ELF-1 (cell line): ENCODE measurements at places on chromosomes 3 and 15.

DNA sequence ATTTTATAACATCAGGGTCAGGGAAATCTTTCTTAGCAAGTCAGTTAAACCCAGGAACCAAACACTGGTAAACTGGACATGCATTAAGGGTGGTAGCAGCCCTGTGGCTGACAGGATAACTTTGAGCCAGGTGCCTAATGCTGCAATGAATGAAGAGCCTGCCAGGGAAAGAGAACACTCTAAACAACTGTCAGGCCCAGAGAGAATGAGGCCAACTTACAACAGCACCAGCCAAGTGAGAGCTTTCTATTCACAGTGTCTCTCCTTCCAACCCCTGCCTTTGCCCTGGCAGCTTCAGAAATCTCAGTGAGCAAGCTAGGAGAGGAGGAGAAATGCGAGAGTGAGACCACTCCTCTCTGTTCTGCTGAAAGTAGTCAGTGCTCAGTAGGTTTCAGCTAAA, 50.4 kb upstream of the ATP2C1 start:
- DNase-seq = no peak

GRCh38 chr15:47301481-47301880, 415.8 kb upstream of the SEMA6D start:
- no peak for DNase-seq

GRCh38 chr3:50263478-50264382, 5.2 kb upstream of the SEMA3B start:
- DNase-seq = no peak

DNA sequence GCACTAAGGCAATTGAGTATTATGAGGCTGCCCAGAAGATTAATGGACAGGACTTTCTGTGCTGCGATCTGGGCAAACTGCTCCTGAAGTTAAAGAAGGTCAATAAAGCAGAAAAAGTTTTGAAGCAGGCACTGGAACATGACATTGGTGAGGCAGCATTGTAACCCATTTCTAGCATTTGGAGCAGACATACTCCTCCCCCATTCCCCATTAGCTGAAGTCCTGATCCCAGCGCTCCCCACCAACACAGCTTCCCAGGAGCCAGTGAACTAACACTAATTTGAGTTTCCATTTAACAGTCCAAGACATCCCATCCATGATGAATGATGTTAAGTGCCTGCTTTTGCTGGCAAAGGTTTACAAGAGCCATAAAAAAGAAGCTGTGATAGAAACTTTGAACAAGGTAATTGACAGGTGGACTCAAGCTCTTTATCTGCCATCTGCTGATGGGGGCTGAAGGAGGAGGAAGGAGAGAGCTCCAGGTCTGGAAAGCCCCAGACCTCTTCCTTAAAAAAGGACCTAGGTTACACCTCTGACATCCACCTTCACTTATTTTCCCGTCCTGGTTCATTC, 22.6 kb downstream of the CSRNP1 start:
- no peak for DNase-seq

DNA sequence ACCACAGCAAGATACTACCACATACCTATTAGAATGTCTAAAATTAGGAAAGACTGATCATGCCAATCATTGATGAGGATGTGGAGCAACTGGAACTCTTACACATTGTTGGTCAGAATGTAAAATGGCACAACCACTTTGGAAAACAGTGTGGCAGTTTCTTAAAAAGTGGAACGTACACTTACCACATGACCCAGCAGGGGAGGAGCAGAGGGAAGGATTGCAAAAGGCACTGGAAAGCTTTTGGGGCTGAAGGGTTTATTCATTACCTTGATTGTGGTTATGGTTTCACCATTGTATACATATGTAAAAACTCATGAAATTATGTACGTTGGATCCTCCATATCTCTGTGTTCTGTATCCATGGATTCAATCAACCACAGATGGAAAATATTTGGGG, 3.3 kb upstream of the EHD4 start:
- DNase-seq = no peak

DNA sequence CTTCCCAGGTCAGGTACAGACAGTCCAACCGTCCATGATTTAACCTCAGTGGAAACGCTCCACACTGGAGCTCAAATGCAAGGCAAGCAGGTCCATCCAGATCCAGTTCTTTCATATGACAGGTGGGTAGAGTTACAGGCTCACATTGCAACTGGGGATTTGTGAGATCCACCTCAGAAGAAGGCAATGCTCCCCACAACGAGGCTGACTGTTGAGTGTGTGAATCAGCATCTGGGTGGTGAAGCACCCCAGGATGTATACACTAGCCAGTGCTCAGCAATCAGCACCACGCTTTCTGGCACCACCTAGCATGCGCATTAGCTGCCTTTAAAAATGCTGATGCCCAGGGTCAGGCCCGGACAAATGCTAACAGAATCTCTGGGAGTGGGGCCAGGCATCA, 343.5 kb upstream of the ICE2 start:
- DNase-seq = no peak

DNA sequence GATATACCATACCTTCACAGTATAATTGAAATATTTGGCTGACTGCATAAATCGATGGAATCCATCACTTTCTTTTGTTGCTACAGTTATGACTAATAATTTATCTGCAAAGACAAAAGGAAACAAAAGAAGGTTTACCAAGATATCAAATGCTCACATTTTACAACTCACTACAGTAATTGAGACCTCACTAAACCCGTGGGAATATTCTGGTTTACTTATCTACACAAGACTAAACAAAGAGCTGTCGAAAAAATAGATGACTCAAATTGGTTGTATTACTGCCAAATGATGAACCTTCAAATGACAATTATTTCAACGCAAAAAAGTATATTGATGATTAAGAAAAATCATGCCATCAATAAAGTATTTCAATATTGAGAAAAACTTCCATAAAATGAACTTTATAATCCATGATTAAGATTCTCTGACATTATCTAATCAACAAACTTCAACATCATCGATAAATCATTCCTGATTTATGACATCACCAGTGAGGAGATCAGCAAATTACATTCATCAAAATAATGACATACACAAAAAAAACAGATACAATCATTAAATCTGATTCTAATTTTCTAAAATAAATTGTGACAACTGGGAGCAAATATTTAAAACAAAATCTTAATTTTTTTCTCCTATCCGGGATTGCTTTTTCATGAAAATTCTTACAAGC, 36.7 kb downstream of the PLOD2 start:
- no peak for DNase-seq

DNA sequence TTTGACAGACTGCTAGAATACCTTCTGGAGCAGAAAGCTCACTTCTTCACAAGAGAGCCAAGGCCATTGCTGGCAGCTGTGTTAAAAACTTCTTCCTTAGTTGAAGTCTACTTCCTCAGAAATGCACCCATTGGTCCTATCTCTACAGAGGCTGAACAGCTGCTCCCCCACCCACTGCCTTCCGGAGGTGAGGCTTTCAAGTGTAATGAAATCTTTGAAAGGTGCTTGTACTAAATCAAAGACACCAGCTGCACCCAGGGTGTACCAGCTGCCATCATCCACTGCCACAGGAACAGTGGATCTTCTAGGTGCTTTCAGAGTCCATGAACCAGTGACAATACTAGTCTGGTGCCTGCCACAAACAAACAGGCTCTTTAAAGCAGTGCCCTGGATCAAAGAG, 26.4 kb upstream of the HERC1 start:
- DNase-seq = no peak

DNA sequence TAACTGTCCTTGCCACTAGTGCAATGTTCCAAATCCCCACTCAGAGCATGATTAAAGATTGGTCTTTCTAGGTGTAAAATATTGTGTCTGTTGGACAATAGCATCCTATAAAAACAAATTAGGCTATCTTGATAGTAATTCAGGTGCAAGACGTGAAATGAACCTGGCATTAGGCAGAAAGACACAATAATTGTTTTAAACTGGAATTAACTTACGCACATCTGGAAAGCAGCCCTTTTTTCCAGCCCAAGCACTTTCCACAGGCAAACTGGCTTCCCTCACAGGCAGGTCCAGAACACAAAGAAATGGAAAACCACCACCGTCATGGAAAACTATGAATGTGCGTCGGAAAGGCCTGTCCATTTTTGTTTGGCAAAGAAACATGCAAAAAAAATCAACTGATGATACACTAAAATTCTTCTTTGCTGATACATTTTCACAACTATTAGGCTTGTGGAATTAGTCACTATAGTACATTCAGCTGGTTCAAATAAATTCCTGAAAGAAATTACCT, 474.7 kb upstream of the IL12A start:
- no peak for DNase-seq

GRCh38 chr3:120497818-120498217, 47.0 kb upstream of the FSTL1 start:
- DNase-seq = no peak

- no peak for DNase-seq
Measured at GRCh38 chr3:30858894-30859389, 35.5 kb downstream of the GADL1 start.

DNA sequence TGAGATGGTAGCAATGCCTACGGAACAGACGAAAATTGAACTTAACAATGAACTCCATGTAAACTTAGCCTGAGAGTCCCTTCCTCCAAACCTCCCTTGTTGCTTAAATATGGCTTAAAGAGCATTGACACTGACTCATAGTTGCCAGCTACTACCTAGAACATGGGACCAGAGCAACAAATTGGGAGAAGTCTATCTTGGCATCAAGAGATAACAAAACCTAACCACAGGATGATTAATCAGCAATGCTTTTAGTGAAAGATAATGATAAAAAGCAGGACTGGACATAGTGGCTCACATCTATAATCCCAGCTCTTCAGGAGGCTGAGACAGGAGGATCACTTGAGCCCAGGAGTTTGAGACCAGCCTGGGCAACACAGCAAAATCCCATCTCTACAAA, 117.8 kb upstream of the MNS1 start:
- DNase-seq = no peak

- DNase-seq = no peak
Measured at GRCh38 chr15:21267671-21268395, 172.5 kb downstream of the POTEB3 start.

- DNase-seq = no peak
Measured at GRCh38 chr15:87633525-87633924, 623.0 kb downstream of the NTRK3 start.

DNA sequence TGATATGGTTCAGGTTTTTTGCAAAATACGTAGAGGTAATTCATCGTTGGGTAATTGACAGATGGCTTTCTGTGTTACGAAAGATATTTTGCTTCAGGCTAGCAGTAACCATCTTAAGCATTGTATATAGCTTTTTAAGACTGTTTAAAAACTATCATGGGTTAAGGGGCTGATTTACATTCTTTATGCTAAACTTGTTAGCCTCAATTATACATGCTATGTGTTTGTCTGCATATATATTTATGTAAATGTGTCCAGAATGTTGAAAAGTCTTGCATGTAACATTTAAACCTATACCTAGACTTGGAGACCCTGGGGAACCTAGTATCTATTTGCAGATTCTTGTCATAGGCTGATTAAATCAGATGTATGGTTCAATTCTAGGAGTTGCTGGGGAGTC, 11.1 kb upstream of the P2RY14 start:
- no peak for DNase-seq

DNA sequence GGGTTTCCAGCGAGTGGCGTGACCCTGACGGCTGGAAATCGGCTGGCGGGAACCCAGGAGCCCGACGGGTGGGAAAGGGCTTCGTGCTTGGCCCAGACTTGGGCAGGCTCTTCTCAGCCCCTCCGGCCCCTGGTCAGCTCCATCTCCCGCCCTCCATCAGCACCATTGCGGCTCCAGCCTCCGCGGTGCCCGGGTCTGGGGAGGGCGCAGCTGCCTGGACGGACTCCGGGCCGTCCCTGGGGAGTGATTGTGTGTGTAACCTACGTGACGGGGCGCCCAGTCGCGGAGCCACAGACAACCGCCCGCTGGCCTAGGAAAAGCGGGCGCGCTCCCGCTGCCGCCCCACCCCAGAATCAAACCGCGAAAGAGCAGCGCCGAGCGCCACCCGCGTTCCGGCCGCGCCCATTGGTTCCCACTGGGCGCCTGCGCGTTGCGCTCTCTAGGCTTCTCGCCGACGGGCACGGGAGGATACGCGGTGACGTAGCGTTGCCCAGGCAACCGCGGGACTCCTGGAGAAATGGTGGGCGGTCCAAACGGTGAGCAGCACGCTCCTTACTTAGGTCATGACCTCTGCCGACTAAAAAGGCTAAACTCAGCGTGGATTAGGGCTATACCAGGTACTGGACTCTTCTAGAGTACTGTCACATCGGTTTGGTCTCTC, at the start of gene CFAP20DC:
CFAP20DC (minus strand) TSS at position 355 of the 661 bp plus-strand sequence. CDS start 394 bp downstream, outside the sequence.
- peak; percentile 97 for DNase-seq
